ENCODE measurements at places on chromosomes 7 and 10.

DNA sequence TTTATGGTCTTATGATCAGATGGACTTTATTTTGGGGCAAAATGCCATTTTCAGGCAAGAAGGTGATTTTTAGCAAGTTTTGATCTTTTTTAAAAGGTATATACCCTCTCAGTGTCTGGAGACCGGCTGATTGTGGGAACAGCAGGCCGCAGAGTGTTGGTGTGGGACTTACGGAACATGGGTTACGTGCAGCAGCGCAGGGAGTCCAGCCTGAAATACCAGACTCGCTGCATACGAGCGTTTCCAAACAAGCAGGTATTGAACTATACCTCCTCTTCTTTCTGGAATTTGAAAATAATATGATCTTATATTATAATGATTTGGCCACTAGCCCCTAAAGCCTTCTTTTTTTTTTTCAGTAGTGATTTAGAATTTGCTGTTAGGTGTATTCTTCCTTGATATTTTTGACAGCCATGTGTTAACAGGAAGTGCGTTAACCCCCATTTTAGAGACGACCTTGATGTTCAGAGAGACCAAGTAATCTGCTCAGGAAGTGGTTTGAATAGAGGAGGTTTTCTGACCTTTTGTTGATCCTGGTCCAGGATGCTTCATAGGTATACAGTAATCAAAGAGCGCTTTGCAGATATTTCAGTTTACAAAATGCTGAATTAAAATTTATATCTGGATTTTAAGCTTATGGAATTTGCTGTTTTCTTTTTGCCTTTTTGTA is 6.2 kb downstream of the BUB3 start:
- DNase-seq, result no peak

DNA sequence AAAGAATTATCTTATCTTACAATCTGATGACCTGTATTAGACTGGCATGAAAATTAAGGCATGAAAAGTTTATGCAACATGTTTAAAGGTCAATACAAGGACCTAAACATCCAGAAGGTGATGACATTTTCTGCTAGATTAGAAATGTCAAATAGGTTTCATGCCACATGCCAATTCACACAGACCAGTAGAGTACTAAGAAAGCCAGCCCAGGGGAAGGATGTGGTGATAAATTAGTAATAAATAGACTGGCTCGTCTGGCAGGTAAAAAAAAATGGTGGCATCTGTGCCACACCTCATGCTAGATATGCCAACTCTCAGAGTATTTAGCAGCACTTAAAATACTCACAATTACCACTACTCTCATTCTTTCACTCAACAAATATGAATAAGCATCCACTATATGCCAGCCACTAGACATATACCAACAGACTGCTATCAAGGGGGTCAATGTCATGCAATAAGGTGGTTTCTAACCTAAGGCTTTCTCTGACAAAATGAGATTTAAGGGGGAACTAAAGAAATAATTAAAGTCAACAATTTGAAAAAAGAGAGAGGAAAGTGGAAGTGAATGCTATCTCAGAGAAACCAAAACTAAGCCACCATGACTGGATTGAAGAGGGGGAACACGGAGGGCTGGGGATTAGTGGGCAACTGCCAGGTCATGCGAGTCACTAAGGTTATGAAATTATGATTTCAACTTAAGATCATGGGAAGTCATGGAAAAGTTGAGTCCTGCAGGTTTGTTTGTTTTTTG is 83.5 kb downstream of the SGMS1 start:
- DNase-seq, result no peak

DNA sequence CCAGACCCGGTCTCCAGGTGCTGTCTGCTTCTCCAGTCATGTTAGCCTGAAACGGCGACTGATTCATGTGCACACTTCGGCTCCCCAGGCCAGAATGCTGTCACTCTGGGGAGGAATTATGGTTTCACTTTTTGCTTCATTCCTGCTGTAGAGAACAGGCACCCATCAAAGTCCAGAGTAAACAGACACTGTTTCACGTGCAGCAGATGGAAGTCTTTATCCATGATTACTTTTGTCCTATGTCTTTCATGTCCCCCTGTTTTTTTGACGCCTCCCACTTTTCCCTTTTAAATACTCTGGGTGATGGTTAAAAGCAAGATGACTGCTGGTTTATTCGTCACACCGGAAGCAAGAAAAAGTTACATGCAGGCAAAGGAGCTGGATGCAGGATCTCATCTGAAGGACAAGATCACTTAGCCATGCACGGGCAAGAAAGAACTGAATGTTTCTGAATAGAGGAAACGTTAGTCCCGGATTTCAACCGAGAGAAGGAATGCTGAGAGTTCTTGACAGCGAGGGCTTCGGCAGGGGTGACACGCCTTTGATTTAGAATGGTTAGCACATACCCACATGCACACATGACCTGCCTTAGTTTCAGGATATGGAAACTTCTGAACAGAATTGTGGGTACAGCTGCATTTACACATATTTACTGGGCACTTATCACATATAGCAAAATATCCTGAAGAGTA is 250.0 kb upstream of the KLF6 start:
- DNase-seq, result peak; percentile 63

DNA sequence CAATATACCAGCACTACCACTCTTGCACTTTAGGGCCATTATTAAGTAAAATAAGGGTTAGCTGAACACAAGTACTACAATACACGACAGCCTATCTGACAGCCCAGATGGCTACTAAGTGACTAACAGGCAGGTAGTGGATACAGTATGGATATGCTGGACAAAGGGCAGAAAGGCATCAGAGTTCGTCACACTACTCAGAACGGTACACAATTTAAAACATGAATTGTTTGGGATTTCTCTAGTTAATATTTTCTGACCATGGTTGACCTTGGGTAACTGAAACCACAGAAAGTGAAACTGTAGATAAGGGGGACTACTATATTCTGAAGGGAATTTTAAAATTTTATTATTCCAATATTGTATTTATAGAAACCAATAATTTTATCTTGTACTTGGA is 101.3 kb upstream of the SKAP2 start:
- DNase-seq, result no peak

- no peak for DNase-seq
Observed at GRCh38 chr7:32522746-32523530, 27.6 kb downstream of the AVL9 start.

GRCh38 chr7:156139112-156139511 is 326.8 kb upstream of the SHH start:
- DNase-seq, result no peak

All from fibroblast of skin of scalp (primary cell).